ENCODE measurements at places on chromosomes 12 and 14.

GRCh38 chr12:129073157-129073915 lies 220.1 kb downstream of the GLT1D1 start:
- DNase-seq, result no peak

DNA sequence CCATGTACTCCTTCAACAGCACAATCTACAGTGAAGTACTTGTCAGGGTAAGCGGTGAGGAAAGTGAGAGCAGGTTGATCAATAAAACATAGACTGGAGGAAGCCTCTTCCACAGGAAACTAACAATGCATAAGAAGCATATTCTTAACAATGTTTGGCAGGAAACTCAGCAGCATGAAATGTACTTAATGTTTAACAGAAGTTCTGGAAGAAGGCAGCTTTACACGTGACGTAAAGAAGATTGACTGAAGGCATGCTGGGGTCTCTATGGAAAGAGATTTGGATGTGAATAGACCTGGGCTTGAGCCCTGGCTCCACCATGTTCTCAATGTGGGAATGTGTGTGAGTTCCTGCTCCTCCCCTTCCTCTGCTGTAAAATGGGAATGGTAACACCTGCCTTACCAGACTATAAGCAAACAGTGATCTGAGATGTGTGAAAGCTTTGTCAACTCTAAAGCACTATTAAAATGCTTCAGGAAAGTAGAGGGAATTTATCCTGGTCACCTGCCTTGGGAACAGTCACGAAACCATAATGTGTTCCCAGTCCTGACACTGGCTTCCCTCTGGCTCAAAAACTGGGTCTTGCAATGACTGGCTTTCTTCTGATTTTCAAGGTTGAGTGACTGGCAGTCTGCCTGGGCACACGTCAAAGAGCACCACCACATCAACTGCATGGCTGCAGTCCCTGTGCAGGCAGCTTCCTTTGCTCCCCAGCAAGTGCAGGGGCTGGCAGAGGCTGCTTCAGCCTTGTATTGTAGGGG lies 384.6 kb downstream of the APAF1 start:
- DNase-seq, result no peak

GRCh38 chr14:33376510-33376909 lies 437.8 kb downstream of the NPAS3 start:
- DNase-seq, result no peak

DNA sequence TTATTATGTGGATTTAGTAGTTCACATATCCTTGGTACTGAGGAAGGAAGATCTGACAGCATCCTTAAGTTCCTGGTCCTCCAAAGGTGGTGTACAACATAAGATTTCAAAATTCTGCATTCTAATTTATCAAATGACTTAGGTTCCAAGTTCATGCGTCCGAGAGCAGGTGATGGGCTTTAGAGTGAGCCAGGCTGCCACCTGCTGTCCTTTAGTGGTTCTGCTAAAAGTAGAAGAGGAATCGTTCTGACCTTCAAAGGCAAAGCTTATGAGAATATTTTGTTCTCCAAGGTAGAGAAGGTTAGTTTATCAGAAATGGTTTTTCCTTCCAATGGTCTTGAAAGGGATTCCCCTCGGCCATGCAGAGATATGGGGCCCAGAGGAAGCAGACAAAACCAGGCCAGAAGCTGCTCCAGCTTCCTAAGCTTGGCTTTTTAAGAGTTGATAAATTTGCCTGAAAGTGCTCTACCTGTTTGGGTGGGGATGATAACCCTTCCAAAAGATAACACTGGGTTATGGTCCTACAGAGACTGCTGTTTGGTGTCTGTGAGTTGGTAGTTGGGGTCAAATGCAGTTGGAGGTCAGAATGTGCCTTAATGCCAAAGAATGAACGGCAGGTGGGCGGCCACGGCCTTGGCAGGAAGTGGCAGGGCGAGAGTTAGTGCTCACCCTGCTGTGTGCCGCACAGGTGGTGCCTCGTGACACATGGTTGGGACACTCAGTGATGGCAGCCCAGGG lies 29.1 kb upstream of the LRTM2 start:
- peak; percentile 83 for DNase-seq

DNA sequence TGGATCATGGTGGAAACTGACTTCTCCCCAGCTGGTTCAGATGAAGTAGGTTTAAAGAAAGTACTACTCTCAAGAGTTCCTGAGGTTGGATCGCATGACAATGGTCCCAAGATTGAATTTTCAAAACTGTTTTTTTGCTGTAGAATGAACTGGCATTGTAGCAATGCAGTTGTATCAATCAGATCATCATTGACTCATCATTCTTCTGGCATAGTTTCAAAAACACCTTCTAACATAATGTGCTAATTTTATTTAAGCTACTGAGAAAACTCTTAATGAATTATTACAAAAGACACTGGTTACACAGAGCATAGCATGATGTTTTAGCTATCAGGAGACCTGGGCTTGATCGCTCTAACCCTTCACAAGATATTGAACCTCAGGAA lies 384.5 kb upstream of the DCN start:
- DNase-seq, result no peak

GRCh38 chr12:6326316-6327228 lies 15.3 kb downstream of the TNFRSF1A start:
- DNase-seq, result no peak

GRCh38 chr14:101352567-101352966 lies 208.7 kb upstream of the DIO3 start:
- no peak for DNase-seq

GRCh38 chr12:50639721-50640120 lies 124.2 kb upstream of the ATF1 start:
- DNase-seq, result no peak

DNA sequence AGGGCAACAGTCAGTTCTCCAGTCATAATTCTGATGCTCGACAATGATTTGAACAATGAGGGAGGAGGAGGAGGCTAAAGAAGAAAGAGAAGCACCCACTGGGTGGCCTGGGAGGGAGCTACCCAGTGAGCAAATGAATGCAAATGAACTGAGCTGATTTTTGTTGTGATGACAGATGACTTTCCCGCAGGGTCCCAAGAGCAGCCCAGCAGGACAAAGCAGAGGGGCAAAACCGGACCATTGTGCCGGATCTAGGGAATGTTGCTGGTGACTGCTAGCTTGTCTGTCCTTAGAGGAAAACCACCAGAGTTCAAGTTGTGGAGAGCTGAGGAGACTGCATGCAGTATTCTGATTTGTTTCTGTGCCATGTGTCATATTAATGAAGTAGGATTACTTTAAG lies 162.8 kb downstream of the MON2 start:
- no peak for DNase-seq

DNA sequence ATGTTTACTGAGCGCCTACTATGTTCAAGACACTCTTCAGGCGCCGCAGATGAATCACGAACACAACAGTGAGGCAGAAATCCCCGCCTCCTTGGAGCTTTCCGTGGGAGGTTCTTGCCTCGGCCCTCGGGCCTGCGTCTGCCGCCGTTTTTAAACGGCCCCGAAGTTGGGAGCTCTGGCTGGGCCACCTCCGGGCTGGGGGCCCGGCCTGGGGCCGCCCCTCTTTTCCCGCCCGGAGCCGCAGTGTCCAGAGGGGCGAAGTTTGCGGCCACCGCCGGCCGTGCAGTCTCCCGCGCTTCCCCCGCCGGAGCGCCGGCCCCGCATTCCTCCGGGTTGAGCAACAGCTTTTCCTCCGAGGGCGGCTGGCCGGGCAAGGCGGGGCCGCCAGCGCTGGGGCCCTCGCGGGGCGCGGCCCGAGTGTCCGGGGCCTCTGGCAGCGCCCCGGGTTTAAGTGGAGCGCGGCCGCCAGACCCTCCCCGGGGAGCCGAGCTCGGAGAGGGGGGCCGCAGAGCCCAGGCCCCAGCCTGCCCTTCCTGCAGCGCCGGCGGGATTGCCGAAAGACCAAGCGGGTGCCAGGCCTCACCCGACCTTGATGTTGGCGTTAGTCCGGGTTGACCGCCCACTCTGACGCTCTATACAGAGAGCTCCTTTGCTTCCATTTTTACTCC lies 18.7 kb upstream of the CTDSP2 start:
- no peak for DNase-seq

GRCh38 chr12:25089738-25090137 lies 105.2 kb downstream of the DNAI7 start:
- DNase-seq, result no peak

DNA sequence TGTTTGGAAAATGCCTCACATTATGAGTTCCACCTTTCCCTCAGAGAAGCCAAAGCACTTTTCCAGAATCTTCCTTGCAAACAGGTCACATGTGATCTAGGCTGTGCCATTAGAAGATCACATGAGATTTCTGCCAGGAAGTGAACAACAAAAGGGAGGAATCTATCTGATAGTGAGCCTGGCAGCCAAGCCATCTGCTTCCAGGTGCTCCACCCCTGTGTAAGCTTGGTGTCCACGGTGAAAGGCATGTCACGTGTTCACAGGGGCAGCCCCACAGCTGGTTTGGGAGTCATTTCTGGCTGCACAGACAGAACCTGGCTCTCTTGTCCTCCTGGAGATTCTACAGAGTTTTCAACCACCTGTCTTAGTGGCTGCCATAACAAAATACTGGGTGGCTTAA lies 3.5 kb upstream of the KSR2 start:
- no peak for DNase-seq

GRCh38 chr12:24042651-24043050 lies 93.2 kb upstream of the SOX5 start:
- no peak for DNase-seq

GRCh38 chr12:84764001-84764400 lies 148.6 kb downstream of the SLC6A15 start:
- no peak for DNase-seq

DNA sequence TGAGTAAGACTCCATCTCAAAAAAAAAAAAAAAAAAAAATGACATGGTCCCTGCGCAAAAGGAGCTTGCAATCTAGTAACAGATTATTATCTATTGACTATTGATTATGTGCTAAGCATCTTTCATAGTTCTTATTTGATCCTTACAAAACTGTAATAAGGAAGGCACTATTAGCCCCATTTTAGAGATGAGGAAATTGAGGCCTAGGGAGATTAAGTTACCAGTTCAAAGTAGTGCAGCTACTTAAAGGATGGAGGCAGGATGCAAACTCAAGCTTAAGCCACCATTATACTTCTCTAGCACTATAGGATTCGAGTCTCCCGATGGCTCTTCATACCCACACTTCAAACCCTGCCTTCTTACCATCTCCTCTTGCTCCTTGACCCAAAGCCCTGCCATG lies 31.3 kb downstream of the PLXNC1 start:
- no peak for DNase-seq

DNA sequence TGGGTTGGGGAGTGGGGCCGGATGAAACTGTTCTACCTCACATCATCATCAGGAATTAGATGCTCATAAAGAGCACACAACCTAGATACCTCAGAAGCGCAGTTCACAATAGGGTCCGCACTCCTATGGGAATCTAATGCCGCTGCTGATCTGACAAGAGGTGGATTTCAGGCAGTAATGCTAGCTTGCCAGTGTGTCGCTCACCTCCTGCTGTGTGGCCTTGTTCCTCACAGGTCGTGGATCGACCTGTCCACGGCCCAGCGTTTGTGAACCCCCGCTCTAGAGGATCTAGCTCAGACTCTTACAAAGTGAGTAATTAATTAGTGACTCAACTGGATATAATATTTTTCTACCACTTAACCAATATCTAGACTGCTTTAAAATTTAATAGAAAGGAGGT lies 5.8 kb downstream of the PPP1R12A start:
- no peak for DNase-seq

DNA sequence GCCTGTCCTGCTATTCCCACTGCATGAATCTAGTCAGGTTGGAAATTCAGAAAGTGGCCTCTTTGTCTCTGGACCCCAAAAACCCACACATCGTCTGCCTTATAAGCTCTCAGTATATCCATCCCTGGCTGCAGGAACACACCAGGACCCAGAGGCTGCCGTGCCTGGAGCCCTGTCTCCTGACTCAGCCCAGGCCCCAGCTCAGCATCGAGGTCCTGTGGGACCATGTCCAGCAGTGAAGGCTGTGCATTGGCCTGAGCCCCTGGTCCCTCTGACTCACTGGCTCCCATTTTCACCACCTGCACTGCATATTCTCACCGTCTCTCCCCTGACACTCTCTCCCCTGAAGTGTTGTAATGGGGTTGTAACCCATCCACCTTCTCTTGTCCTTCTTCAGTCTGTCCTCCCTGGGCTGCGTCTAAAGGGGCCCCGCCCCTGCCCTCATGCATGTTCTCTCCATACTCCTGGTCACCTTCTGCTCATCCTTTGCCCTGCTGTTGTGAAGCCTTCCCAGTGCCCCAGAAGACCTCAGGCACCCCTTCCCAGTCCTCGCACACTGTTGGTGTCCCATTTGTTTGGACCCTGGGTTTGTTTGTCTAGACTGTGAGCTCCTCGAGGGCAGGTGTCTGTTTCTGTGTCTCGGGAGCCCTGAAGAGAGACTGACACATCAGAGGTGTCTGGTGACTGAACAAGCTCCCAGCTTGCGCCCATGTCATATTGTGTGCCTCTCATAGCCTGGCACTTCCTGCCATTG lies 43.8 kb downstream of the EVL start:
- DNase-seq, result no peak

DNA sequence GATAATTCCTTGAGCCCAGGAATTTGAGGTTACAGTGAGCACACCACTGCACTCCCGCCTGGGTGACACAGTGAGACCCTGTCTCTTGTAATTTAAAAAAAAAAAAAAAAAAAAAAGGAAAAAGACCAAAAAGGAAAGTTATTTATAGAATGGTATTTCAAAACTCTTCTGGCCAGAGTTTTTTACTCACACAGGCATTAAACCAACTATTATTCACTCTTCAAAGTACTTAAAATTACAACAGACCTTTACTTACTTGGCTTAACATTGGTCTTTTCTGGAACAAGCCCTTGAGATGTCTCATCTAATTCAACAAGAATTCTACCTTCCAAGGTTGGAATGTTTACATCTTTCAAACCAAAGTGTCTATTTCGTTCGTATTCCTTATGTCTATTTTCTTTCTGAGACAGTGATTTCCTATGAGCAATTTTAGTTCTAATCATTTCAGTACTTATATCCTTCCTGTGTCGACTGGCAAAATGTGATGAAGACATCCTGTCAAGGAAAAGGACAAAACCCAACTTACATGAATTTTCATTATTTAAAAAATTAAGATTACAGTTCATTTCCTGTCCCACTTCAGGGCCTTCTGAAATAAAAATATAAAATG lies 2.6 kb downstream of the DLGAP5 start:
- DNase-seq, result no peak

- no peak for DNase-seq
These were observed 11.3 kb downstream of the RTRAF start for GRCh38 chr14:52000696-52001095.

- no peak for DNase-seq
These were observed 122.5 kb downstream of the PHLDA1 start for GRCh38 chr12:75908961-75909605.

- no peak for DNase-seq
These were observed 94.1 kb downstream of the TRHDE start for GRCh38 chr12:72366255-72366654.

DNA sequence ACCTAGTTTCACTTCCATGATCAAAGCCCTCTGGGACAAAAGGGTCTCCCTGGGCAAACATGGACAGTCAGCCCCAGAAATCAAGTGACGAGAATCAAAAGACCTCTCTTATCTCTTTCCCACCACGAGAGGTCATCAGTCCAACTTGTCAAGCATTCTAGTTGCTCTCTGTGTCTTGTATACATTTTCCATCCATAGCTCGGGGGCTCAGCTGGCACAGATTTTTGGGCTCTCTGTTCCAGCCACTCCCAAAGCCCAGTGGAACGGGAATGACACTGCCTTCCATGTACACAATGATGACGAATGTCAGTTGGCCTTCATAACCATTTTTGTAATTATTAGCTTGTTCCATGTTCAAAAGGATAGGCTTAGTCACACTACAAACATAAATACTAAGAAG lies 29.7 kb downstream of the NOS1 start:
- no peak for DNase-seq

GRCh38 chr14:69710378-69710777 lies 56.6 kb upstream of the SRSF5 start:
- no peak for DNase-seq

Data from hematopoietic multipotent progenitor cell treated with erythropoietin and hydrocortisone succinate and interleukin-3 and kit ligand, for 17 days (in vitro differentiated cells).